Left lung (tissue), 14 donors: ENCODE measurements at places on chromosomes 4 and X. TPM values are rescaled to one million over a fixed set of nuclear protein-coding genes. Genes with fewer than 3 reads are reported as not detected.

SYTL4 gene
- 11.6 TPM for polyA plus RNA-seq

- no peak for DNase-seq
Observed at GRCh38 chr4:139576219-139576618, 20.2 kb upstream of the SETD7 start.

GRCh38 chr4:168629566-168629965 is 132.7 kb downstream of the PALLD start:
- no peak for DNase-seq

DNA sequence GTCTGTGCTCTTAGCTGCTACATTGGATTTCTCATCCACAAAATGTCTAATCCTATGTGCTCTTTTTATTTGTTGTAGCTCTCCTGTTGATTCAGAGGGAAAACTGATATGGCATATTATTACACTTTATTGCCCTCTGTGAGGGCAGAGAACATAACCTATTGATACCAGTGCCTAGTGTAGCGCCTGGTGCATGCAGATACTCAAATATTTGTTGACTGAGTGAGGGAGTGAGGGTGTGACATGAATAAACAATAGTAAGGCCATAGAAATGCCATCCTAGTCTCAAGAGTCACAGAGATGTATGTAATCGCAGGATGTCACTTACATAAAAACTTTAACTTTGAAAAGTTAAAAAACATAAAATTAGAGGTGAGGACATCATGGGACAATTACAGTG is 159.1 kb downstream of the SHROOM3 start:
- DNase-seq = no peak
